Right renal pelvis (tissue), 4 donors: ENCODE measurements at places on chromosomes 5 and 9. TPM values are rescaled to one million over a fixed set of nuclear protein-coding genes. Genes with fewer than 3 reads are reported as not detected.

INSL6 gene
- 0.54 TPM for polyA plus RNA-seq

PAEP gene
- polyA plus RNA-seq, result not detected

IZUMO3 gene
- not detected for polyA plus RNA-seq

SLC27A6 gene
- polyA plus RNA-seq, result 1.6 TPM

SLCO4C1 gene
- polyA plus RNA-seq, result 19.2 TPM

PCDH12 gene
- 15.6 TPM for polyA plus RNA-seq

HAVCR2 gene
- 10.9 TPM for polyA plus RNA-seq

PGM5 gene
- polyA plus RNA-seq, result 46.8 TPM

CORO2A gene
- polyA plus RNA-seq, result 3.1 TPM

ANKRD34B gene
- 0.30 TPM for polyA plus RNA-seq

LPAR1 gene
- polyA plus RNA-seq, result 28.2 TPM

S1PR3 gene
- polyA plus RNA-seq, result 68.3 TPM

RXRA gene
- polyA plus RNA-seq, result 47.5 TPM

TRPM6 gene
- 1.2 TPM for polyA plus RNA-seq

PRLR gene
- polyA plus RNA-seq, result 35.0 TPM

SVEP1 gene
- 7.4 TPM for polyA plus RNA-seq
